ENCODE measurements at places on chromosomes 5 and 9. TPM values are rescaled to one million over a fixed set of nuclear protein-coding genes. Genes with fewer than 3 reads are reported as not detected.

Gene JADE2
- total RNA-seq = 20.3 TPM

Gene OR2V1
- total RNA-seq = not detected

Gene COL27A1
- total RNA-seq = 8.5 TPM

Gene SCGB3A1
- not detected for total RNA-seq

Gene PCDHGA3
- 0.52 TPM for total RNA-seq

DNA sequence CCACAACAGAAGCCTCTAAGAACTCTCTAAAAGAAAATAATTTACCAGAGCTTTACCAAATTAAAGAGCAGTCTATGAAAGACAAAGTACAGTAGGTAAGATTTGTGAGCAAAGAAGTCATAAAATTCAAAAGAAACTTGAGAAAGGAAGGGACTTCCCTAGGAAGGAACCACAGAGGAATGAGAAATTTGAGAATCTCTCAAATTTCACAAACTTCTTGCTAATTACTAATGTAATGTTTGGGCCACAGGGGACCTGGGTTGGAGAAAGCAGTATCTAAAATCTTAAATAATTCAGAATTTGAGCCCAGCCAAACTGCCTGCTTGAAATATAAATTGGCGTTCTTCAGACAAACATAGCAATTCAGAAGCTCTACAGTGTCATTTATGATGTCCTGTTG is 225.0 kb upstream of the PRR16 start:
- no peak for DNase-seq

DNA sequence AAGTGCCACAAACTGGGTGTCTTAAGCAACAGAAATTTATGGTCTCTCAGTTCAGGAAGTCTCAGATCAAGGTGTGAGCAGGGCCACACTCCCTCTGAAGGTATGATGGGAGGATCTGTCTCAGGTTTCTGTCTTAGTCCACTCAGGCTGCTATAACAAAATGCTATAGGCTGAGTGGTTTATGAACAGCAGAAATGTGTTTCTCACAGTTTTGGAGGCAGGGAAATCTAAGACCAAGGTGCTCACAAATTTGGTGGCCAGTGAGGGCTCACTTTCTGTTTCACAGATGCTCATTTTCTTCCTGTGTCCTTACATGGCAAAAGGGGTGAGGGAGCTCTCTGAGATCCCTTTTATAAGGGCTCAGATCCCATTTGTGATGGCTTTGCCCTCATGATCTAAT is 281.4 kb downstream of the CWC27 start:
- no peak for DNase-seq

DNA sequence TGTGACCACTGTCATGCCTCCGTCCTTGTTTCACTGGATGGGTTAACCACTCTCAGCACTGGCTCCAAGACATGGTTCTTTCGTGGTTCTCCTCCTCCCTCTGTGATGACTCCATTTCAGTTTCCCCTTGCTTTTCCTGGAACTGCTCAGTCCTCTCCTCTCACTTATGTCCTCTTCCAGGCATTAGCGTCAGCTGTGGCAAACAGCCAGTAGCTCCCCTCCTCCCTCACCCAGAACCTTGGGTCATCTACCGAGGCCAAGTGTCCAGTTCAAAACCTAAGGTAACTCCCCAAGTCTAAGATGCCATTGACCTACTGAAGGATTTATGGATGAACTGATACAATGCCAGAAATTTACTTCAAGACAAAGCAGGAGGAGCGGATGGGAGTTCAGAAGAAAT is 9.8 kb upstream of the CORO2A start:
- DNase-seq = no peak

DNA sequence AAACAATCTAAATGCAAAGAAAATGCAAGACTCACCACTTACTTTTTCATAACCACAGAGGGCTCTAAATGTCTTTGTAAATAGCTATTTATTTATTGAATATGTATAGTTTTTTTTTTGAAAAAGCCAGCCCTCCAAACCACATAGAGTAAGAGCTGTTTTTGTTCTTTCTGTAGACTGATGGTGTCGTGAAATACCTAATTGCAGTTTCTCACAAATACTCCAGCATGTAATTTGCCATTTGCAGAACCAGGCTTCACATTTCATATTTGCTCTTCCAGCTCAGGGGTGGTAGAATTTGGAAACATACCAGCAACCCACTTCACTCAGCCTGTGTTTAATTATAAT is 159.8 kb downstream of the TMC1 start:
- DNase-seq = no peak
